ENCODE measurements at places on chromosomes 1 and 21.

- DNase-seq, result no peak
Observed at GRCh38 chr1:204618148-204618760, 67.3 kb downstream of the LRRN2 start.

DNA sequence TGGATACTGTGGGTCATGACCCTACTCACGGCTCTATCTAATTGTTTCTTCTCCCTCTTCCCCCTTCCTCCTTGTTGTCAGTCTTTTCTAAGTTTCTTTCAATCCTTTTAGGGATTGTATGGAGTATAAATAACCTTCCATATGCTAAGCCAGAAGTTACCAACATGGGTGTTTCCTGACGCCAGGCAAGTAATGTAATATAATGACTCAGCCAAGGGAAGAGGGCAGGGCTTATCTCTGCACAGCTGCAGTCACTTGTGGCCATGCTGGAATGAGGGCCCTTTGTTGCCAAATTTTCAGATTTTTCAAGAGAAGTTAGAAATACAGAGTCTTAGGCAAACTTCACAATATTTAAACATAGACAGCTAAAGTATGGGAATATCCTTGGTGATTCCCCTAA is 194.6 kb downstream of the ST6GALNAC3 start:
- DNase-seq, result no peak

GRCh38 chr21:42238185-42238934 is 19.4 kb downstream of the ABCG1 start:
- no peak for DNase-seq

- DNase-seq, result no peak
Observed at GRCh38 chr1:35557118-35557610, at the start of gene KIAA0319L. Gene KIAA0319L (minus strand): TSS chr1:35557403. CDS start chr1:35554491, 2,912 bp downstream.

Measured in activated T-cell treated with anti-CD3 and anti-CD28 coated beads, Interleukin-2, amount 50 U/mL, for 4 hours (primary cell).